ENCODE measurements at places on chromosomes 3 and 15.

DNA sequence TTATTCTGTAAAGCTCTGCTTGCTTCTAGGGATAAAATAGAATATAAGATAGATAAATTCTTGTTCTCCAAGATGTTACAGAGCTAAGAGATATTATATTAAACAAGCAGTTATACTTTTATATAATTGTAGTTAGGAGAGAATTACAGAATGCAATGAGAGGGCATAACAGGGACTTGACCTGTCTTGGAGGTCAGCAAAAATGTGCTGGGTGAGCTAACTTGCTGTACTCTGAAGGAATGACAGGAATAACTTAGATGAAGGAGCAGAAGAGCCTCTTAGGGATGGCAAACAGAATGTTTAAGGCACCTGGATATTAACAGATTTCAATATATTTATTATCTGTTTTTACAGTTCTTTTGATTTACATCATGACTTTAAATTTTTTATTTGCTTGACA, 33.2 kb downstream of the ZNF654 start:
- no peak for ATAC-seq

DNA sequence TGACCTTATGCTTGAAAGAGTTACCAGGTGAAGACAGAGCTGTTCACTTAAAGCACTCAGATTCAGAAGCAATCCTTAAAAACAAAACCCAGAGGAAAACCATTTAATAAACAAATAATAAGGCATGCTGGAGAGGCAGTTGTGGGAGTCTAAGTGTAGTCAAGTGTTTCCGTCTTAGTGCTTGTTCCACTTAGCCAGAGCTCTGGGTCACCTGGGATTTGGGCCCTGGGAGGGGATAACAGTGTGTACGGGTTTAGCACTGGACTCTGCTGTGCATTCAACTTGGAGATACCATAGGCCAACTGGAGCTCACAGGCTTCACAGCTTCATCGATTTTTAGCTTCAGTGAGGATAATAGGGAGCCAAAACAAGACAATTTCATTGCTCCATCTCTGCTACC, 444.6 kb downstream of the CNTN4 start:
- ATAC-seq: no peak

DNA sequence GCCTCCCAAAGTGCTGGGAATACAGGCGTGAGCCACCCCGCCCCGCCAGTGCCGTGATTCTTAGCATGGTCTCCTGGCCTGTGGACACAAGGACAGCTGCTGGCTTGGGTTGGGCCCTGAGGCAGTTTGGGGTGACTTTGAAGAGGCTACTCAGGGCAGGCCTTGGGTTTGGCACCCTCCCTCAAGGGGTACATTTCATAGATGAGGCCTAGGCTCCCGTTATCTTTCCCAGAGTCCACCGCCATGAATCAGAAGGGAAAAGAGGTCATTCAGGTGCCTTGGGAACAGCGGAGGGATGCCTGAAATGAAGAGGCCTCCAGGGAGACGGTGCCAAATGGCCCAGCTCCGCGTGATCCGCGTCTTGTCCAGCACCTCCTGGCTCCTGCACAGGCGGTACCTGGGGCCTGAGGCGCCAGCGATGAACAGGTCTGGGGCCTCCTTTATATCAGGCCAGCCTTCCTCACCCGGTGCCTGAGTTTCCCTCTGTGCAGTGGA, 9.3 kb downstream of the GNAI2 start:
- ATAC-seq: peak; percentile 12

DNA sequence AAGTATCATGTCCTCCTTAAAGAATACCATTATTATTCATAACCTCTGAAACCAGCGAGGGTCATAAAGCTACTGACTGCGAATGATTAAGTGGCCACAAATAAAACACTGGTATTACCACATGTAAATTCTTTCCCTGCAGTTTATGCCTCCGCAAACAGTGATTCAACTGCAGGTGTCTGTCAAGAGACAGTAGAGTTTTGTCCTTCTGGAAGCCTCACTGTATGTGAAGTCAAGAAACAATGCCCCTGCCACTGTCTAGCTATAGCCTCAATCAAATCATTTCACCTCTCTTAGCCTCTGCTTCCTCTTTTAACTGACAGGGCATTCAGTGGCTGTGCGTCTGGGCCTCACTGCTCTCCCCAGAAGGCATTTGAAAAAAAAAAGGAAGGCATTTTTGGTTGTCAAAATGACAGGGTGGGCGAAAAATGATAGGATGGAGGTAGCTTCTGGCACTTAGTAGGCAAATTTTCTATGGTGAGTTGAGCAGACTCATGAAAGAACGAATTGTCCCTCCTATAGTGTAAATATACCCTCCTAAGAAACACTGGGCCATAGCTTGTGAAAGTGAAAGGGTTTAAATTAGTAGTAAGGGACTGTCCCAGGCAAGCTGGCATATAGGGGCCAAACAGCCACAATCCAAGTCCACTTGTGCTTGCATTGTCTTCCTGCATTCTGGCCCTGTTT, 66.7 kb downstream of the FILIP1L start:
- peak; percentile 72 for ATAC-seq

- no peak for ATAC-seq
Observed at GRCh38 chr3:188164248-188164687, 10.3 kb downstream of the LPP start.

DNA sequence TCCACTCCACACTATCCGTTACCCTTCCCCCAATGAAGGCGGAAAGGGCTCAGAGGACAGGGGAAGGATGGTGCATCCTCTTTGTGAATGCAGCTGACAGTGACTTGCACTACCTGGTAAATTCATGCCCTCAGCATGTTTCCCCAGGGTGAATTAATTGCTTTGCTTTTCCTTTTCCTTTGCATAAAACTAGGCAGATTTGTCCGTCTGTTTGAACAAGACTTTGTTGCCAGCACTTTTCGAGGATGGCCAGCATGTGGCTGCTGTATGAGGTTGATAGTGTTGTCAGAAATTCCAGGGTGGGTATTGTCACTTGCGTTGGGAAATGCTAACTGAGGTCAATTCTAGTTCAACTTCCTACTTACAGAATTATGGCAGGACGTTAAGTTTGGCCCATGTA, 79.0 kb upstream of the RARB start:
- ATAC-seq: no peak

- no peak for ATAC-seq
Observed at GRCh38 chr3:7106635-7107034, 245.7 kb downstream of the GRM7 start.

GRCh38 chr15:70199540-70200410, 102.1 kb upstream of the TLE3 start:
- no peak for ATAC-seq

GRCh38 chr3:48845170-48845569, 2.5 kb downstream of the PRKAR2A start:
- no peak for ATAC-seq

GRCh38 chr15:39357480-39358268, 223.2 kb upstream of the THBS1 start:
- ATAC-seq: no peak

GRCh38 chr3:126573492-126574117, 14.9 kb upstream of the C3orf22 start:
- ATAC-seq: no peak

GRCh38 chr3:54897028-54897711, 30.7 kb downstream of the LRTM1 start:
- peak; percentile 83 for ATAC-seq

GRCh38 chr3:140051019-140051957, 116.3 kb downstream of the CLSTN2 start:
- no peak for ATAC-seq

GRCh38 chr3:129346695-129347457, 68.2 kb downstream of the HMCES start:
- ATAC-seq: peak; percentile 56

DNA sequence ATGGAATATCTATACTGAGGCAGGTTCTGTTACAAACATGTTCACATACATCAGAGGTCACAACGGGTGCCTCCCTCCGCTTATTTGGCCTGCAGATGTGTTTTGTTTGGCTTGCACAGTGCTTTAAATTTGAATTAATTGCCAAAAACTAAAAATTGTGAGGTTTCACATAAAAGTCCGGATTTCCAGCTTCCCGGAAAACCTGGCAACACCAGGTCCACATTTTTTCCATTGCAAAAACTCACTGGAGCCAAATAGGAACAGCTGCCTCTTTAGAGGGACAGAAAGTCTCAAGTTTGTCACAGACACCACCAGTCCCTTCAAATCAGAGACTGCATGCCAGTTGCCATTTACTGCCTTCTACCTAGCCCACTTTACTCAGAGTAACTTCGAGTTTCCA, 205.9 kb upstream of the MDFIC2 start:
- no peak for ATAC-seq

GRCh38 chr15:66184492-66184891, 69.1 kb downstream of the MEGF11 start:
- ATAC-seq: no peak

DNA sequence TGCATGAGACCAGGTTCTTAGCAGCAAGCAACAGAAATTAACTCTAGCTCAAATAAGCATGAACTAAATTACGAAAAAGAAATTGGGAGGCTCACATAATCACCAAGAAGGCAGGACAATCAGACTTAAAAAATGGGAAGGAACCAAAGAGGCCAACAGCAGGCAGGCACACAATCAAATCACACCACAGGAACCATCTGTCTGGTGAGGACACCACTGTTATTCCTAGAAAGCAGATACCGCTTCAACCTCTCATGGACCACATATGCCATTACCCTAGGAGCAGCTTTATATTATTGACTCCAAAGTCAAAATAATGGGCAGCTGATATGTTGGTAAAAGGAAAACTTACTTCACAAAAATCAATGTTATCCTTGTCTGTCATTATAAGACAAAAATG, 51.6 kb downstream of the SUCLG2 start:
- ATAC-seq: no peak

- peak; percentile 32 for ATAC-seq
Observed at GRCh38 chr15:62873203-62873602, 169.3 kb upstream of the TPM1 start.

DNA sequence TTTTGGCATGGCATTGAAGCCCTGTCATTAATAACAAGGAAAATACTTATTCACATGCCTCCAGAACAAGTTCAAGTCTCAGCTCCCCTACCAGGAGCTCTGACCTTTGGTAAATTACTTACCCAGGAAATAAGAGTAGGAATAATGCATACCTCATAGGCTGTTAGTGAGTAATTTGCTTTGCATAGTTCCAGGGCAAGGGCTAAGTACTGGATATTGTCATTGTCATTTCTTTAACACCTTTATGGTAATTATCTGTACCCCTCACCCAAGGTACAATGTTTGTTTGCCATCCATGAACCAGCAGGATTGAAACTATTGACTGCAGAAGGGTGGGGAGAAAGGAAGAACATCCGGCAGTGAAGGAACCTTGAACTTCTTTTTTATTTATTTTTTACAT, 148.5 kb downstream of the SOX2 start:
- no peak for ATAC-seq

DNA sequence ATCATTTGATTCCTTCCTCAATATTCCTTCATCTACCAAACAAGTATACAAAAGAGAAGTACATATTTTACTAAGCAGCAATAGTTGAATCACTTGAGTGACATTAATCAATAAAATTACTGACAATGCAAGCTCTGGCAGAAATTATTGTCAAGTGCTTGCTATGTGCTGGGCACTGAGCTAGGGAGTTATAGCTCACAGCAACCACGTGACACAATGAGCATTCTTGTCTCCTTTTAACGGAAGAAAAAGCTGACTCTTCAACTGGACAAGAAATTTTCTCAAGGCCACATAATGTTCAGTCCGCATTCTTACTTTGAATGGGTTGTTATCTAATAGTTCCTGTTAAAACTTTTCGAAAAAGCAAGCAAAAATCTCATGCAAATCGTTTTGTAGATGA, 500.1 kb downstream of the PYDC2 start:
- no peak for ATAC-seq

GRCh38 chr3:128549283-128550112, 56.5 kb upstream of the GATA2 start:
- ATAC-seq: peak; percentile 83

GRCh38 chr15:100596792-100597191, 5.2 kb downstream of the LINS1 start:
- no peak for ATAC-seq

DNA sequence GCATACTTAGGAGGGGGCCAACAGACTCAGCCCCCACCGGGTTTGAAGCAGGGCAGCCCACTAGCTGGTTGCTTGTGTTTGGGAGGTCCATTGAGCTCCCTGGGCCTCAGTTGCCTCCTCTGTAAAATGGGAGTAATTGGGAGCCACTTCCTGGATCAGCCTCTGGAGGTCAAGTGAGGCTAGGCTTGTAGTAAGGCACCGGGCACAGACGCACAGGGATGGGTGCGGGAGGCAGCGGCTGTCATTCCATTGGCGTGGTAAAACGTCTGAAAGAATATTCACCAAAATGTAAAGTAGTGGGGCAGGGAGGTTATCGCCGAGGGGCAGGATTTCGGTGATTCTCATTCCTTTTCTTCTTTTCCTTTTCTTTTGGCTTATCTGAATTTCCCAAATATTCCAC, 64.6 kb downstream of the TLE3 start:
- ATAC-seq: peak; percentile 30

GRCh38 chr15:70497661-70498060, 265.7 kb downstream of the UACA start:
- no peak for ATAC-seq

DNA sequence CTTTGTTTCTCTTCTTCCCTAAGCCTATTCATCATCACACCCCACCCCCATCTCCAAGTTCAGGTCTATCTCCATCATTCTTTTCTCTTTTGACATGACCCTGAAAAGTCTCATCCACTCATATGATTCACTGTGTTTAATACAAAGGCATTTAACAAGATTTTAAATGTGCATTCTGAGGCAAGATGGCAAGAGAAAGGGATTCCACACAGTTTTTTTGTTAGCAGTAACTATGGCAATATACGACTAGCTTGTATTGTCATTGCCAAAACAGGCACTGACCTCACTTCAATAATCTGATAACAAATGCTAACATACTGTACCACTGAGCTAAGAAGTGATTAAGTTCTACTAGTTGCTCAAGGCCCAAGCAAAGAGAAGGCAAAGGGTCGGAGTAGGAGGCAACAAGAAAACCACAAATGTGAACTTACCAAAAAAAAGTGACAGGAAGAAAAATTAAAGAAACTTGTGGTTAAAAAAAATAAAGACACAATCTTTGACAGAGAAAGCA, 53.2 kb downstream of the FBN1 start:
- ATAC-seq: peak; percentile 88

- no peak for ATAC-seq
Observed at GRCh38 chr3:9901967-9902366, 681 bp upstream of the IL17RE start.

- no peak for ATAC-seq
Observed at GRCh38 chr3:120495809-120496208, 45.0 kb upstream of the FSTL1 start.

DNA sequence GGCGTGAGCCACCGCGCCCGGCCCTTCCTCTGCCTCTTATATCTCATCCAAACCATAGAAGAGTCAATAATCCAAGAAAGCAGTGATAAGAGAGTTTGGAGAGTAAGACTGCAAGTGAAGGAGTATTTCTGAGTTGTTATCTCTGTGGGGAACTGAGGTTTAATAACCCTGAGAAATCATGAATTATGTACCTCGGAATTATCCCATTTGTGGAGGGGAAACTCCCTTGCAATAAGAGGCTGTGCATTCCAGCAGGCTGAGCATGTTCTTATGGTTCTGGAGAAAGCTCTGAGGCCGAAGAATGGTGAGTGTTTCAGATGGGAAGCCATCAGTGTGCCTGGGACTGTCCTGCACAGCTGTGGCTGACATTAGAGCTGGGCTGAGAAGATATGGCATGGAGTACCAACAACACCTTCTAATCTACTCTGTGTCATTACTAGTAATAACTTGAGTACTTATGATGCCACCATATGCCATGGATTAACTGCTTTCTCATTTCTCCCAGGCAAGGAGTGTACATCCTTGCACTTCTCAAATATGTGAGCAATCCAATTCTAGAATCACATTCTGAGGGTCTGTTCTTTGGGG, 31.4 kb upstream of the NOX5 start:
- no peak for ATAC-seq

Data from SK-N-SH treated with all-trans-retinoic acid at 6 μM for 48 hours (cell line).